ENCODE measurements at places on chromosomes 2 and 18.

GRCh38 chr2:170162271-170162632 is 15.7 kb upstream of the MYO3B start:
- no peak for DNase-seq

DNA sequence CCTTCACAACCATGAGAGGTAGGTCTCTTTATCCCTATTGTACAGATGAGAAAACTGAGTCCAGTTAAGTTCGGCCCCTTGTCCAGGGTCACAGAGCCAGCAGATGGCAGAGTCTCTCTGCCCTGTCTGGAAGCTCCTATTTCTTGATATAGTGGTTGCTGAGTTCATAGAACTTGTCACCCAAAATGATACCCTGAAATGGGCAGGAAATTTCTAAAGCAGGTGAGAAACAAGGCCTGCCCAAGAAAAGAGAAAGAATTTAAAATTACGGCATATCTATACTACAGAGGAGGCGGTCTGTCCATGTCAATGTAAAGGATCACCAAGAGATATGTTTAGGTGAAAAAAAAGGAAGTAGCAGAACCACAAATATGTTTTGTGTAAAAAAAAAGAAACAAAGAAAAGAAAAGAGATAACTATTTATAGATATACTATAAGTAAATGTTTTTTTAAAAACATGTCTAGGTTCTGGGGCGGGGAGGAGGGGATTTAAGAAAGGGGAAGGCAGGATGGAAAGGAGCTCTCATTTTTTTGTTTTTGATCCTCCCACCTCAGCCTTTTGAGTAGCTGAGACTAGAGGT is 39.8 kb downstream of the MYO7B start:
- no peak for DNase-seq

GRCh38 chr2:105373344-105373781 is 25.5 kb downstream of the FHL2 start:
- DNase-seq: no peak

GRCh38 chr2:216064014-216064630 is 17.5 kb downstream of the PECR start:
- DNase-seq: peak; percentile 18

Measured in neural progenitor cell (in vitro differentiated cells).